ENCODE measurements at places on chromosomes 11 and 22.

DNA sequence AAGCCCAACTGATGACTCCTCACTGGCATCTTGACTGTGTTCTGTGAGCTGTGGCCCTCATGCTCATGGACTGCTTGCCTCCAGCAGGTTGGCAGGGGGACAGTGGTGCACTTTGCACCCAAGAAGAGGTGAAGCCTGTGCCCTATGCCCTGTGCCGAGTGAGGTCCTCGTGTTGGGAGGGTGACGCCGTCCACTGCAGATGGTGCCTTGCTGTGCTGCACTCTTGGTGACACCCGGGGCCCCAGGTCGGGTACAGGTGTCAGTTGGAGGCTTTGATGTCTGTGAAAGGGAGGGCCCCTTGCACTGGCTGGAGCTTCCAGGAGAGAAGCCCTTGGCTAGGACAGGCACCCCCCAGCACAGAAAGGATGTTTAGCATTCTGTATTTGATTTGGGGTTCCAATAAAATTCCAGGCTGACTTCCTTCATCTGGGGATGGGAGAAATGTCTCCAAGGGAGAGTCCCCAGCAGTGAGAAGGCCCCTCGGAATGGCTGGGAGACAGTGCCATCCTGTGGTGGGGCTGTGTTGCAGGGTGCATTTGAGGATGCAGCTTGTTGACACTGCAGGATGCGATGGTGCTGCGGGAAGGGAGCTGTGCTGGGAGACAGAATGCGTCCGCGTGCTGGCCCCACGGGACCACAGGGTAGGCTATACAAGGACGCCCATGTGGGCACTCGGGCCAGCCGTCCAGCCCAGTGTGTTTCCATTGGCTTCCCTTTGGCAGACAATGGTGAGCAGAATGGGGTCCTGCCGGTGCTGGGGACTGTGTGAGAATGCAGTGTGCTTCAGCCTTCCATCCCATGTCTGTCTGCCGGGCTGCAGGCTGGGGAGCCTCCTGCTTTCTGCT, 2.5 kb upstream of the ZDHHC8 start:
- peak; percentile 71 for DNase-seq

- DNase-seq = no peak
These were observed 9.1 kb upstream of the CKAP5 start for GRCh38 chr11:46855167-46855566.

- no peak for DNase-seq
These were observed 8.6 kb downstream of the SERPINH1 start for GRCh38 chr11:75570559-75571139.

- no peak for DNase-seq
These were observed 15.1 kb upstream of the SPON1 start for GRCh38 chr11:13947379-13947778.

GRCh38 chr11:17252704-17253103, 23.8 kb upstream of the NUCB2 start:
- DNase-seq = no peak

- no peak for DNase-seq
These were observed 55.4 kb upstream of the B3GNT6 start for GRCh38 chr11:76978818-76979217.

DNA sequence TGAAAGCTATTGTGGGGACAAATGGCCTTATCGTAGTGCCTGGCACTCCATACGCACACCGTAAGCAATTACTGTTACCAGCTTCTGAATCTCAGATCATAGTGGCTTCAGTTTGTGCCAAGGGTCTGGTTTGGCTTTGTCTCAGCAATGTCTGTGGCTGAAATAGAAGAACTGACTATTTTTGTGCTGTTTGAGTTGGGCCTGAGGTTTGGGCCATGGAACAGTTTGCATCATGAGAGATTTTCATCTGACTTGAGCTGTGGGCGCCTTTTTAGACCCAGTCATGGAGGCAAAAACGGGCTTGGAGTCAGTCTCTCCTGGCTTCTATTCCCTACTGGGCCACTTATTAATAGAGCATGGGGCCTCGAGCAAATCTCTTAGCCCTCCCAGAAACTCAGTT, 121.1 kb upstream of the CRYBB3 start:
- no peak for DNase-seq

GRCh38 chr22:46098525-46099475, 51.5 kb upstream of the PPARA start:
- DNase-seq = no peak

- DNase-seq = no peak
These were observed 16.5 kb upstream of the TNRC6B start for GRCh38 chr22:40161194-40161593.

DNA sequence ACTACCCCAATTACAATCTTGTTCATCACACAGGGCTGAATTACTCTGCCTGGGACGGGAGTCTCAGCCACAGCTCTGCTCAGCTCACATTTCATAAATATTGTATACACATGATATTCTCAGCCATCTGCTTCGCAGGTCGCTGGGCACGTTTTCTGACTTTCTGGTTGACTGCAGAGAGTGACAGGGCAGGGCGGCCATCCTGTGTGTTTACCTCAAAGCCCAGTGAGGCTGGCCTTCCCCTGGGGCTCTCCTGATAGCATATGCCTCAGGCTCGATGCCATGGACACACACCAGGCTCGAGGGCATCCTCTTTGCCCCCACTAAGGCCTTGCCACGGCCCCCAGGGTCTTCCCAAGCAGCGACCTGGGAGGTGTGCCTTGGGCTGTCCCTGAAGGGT, 345.0 kb downstream of the CADM1 start:
- DNase-seq = no peak

DNA sequence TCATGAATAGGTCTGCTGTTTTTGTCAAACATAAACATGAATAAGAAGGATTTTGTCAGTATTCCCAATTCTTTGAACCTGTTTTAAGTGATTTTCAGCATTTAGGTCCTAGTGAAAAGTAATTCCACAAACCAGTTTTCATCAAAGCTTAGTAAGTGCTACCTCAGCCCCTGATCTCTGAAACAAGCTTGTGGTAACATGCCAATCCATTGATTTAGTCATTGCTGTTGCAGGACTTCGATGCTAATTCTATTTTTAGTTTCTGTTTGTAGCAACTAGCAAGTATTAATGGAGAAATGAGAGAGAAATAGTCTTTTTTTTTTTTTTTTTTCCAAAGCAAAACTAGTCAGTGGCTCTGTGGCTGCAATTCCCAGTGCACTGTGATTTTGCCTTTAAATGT, 91.4 kb downstream of the JRKL start:
- DNase-seq = no peak

GRCh38 chr22:30296324-30296723, 7.0 kb upstream of the CASTOR1 start:
- no peak for DNase-seq

DNA sequence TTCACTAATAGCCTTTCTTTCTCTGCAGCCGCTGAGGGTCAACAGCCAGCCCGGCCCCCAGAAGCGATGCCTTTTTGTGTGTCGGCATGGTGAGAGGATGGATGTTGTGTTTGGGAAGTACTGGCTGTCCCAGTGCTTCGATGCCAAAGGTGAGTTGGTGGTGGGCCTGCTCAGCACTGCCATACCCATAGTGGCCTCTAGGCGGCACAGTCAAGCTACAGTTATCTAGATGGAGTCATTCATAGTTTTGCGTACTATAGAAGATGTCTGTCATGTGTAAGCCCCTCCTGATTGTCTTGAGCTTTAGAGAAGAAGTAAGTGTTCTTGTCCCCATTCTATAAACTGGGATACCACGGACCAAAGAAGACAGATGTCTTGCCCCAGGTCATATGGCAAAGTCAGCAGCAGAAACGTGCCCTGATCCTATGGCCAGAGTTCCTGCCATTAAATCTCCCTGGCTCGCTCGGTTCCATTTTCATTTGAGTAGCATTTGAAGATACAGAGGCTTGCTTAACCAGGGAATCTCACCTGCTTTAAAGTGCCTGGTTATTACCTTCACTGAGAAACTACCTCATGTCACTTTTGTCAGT, 42.1 kb upstream of the CRTAM start:
- DNase-seq = no peak

- DNase-seq = no peak
These were observed 1.9 kb downstream of the CSNK2A3 start for GRCh38 chr11:11351042-11351586.

- DNase-seq = no peak
These were observed 291.8 kb upstream of the DDI1 start for GRCh38 chr11:103744496-103745153.

DNA sequence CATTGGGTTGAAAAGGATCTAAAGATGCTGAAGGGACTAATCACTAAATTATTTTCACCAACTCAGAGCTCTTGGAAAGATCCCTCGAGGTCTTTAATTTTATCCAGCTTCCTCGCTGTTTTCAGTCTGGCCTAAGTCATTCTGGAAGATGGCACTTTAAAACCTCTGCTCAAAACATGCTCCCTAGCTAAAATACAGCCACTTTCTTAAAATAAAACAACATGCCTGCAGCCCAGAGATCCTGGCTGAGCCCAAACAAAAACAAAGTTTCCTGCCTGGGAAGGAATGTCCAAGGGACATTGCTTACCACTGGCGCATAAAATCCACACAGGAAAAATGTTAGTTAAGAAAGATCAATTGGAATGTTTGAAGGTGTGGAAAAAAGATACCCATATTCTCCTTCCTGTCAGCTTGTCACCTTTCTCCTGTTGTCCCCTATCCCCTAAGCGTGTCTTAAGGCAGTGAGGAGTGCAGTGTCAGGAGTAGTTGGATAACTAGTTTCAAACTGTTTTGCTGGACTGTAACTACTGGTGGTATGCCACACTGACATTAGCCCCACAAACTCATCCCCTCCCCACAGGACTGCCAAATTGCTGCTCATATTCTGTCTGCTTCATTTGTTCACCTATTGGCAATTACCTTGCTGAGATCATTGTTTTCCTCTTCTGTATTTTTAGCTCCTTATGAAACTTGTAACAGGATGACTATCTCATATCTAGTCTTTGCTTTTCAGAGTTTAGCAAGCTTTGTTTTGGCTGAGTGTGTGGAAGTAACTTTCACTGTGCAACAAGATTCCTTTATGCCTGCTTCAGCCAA, 108.3 kb upstream of the SESN3 start:
- DNase-seq = no peak

DNA sequence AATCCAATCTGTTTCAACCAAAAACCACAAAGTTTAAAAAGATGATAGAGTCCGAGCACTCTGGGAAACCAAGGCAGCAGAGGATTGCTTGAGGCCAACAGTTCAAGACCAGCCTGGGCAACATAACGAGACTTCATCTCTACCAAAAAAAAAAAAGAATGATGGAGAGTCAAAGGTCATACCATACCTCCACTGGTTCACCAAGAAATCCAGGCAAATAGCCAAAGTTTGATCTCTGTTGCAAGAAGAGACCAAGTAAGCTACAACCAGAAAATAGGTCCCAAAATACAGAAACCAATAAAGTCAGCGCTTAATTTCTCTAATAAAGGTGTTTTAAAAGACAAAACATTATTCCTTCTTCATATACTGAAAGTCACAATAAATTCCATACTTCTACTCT, 13.1 kb downstream of the FAM168A start:
- no peak for DNase-seq

DNA sequence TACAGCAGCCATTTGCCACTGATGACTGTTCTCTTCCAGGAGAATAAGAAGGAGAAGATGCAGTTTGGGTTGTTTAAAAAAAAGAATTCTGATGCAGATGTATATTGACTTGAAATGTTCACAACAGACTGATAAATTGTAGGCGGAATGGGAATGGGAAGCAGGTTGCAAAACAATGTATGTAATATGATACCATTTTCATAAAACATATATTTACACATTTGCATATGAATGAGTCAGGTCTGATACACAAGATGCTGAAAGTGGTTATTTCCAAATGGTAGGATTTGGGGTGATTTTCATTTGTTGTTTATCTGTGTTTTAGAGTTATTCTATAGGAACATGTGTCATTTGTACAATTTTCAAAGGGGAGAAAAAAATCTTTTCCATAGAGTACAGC, 9.0 kb upstream of the RCN1 start:
- no peak for DNase-seq

GRCh38 chr11:73226297-73227006, 8.4 kb downstream of the P2RY2 start:
- DNase-seq = no peak

DNA sequence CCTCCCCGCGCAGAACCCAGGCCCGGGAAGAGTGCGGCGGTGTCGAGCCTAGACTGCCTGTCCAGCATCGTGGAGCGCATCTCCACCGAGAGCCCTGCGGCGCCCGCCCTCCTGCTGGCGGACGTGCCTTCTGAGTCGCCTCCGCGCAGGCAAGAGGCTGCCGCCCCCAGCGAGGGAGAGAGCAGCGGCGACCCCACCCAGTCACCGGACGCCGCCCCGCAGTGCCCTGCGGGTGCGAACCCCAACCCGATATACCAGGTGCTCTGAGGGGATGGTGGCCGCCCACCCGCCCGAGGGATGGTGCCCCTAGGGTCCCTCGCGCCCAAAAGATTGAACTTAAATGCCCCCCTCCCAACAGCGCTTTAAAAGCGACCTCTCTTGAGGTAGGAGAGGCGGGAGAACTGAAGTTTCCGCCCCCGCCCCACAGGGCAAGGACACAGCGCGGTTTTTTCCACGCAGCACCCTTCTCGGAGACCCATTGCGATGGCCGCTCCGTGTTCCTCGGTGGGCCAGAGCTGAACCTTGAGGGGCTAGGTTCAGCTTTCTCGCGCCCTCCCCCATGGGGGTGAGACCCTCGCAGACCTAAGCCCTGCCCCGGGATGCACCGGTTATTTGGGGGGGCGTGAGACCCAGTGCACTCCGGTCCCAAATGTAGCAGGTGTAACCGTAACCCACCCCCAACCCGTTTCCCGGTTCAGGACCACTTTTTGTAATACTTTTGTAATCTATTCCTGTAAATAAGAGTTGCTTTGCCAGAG, 2.0 kb downstream of the MYOD1 start:
- no peak for DNase-seq

GRCh38 chr11:69572233-69572860, 68.6 kb upstream of the CCND1 start:
- no peak for DNase-seq

GRCh38 chr11:79013509-79013908, 427.3 kb downstream of the TENM4 start:
- no peak for DNase-seq

- DNase-seq = no peak
These were observed 244.7 kb downstream of the ETS1 start for GRCh38 chr11:128342511-128343134.

DNA sequence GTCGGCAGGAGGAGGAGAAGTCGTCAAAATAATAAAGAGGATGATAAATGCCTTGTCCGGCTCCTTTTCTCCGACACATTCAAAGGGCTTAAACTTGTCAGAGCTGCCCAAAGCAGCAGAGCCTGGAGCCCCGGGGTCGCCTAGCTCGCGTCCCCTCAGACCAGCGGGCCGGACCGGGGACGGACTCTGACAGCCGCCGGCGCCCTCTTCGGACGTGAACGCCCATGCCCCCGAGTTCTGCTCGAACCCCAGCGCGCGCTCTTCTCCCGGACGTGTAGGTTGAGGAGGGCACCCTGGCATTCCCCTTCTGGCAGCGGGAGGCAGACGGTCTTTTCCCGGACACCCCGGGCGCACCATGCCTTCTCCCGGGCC, 999 bp downstream of the FGF3 start:
- DNase-seq = no peak

DNA sequence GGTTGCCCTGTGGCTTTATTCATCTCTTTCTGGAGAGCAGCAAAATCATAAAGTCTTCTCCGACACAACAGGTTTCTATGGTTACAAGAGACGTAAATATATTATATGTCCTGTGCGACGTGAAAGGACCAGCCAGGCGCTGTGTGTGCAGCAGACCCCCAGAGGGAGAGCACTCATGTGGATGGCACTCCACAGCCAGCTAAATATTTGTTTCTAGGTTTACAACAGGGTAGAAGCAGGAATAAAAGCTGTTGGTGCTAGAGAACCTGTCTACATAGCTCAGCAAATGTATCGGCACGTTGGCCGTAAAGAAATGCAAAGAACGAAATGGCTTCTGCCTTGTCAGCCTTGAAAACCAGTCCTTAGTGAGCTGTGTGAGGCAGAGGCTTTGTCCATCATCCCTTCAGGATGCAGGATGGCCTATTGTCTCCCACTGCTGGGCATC, 133.8 kb upstream of the PITPNB start:
- no peak for DNase-seq

GRCh38 chr11:110481523-110481922, 51.8 kb downstream of the FDX1 start:
- DNase-seq = no peak

Data from HuH-7.5 (cell line).